Gastroesophageal sphincter (tissue), 4 donors: ENCODE measurements at places on chromosomes 1 and 21. TPM values are rescaled to one million over a fixed set of nuclear protein-coding genes. Genes with fewer than 3 reads are reported as not detected.

DNA sequence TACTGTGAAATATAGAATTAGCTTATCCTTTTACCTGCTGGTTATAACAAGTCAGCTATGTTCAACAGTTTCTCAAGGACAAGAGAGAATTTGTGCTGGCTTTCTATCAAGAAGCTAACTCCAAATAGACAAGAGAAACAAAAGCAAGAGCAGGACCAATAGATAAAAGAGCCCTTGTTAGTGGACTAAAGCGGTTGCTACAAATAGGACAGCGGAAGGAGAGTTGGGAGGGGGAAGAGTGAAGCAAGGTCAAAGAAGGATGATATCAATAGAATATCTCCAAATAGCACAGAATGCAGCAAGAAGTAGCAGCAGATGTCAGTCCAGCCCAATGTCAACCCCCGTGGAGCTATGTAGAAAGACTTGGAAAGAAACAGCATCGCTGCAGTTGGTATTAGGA is 53.0 kb upstream of the AKT3 start:
- no peak for ATAC-seq

The KCND3 gene
- total RNA-seq, result 58.7 TPM

The AMPD1 gene
- not detected for total RNA-seq

GRCh38 chr1:36703526-36704208 is 221.0 kb upstream of the CSF3R start:
- peak; percentile 66 for ATAC-seq

DNA sequence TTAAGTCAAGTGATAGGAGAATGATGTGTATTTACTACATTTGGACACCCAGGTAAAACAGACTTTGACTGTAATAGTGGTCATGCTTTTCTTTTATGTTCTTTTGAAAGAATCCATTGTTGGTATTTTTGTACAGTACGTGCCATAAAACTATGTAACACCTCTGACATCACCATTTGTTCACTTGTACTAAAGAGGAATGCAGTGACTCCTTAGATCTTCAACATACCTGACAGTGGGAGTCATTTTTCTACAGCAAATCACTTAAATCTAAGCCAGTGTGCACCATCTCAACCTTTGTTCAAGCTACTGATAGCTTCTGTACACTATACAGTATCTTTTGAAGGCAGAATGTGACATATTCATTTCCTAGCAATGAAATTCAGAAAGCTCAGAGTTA is 6.3 kb upstream of the PLD5 start:
- no peak for ATAC-seq

DNA sequence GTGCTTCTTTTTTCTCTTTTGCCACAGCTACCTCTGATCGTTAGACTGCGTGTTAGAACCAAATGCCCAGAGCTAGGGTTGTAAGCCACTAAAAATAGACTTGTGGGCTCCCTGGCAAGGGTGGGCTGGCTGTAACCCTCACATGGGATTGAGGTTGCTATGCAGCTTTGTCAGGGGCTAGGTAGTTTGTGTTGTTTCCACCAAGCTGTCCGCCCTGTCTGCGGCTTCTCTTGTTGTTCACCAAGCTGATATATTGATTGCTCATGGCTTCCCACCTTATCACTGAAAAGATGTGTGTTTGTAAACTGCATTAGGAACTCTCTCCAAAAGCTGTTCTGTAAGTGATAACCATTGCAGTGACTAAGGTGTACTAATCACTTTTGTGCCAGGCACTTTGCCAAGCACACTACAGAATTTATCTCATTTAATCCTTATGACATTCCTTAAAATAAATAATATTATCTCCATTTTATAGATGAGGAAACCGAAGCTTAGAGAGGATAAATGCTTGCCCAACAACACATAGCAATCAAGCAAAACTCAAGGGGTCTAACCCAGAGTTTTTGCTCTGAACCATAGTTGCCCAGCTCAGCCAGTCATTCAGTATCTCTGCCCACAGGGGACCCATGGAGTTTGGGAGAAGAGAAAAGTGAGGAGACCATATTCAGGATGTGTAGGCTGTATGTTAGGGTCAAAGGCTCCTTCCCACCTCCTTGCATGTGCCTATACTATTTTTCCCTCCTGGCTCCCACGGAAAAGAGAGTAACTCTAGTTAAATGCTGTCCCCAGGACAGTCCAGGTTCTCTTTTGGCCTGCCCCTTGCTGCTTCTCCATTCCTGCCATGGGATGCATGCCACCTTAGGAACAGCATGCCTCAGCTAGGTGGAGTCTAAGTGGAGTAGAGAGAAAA is 42.2 kb upstream of the TARBP1 start:
- no peak for ATAC-seq

GRCh38 chr1:155099331-155099730 is 20.7 kb downstream of the EFNA3 start:
- ATAC-seq, result no peak

The FLG2 gene
- total RNA-seq, result not detected

GRCh38 chr21:31084689-31085088 is 46.4 kb upstream of the KRTAP19-8 start:
- no peak for ATAC-seq

The SERPINC1 gene
- total RNA-seq, result not detected

DNA sequence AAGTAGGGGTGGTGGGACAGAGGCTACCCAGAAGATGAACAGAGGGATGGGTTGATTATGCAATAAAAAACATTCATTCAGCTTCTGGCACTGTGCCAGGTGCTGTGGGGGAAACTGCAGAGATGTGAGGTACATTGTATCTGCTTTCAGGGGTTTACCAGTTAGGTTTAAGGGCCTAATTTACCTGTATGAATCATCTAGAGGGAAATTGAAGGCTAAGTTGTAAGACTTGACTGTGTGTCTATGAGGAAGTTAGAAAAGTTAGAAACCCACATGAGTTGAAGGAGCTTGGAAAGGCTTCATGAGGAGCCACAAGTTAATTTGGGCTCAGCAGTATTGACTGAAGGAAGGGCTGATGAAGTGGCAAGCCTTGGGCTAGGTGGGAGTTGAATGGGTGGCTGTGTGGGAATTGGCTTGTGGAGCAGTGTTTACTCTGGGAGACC is 36.7 kb upstream of the APOBEC4 start:
- ATAC-seq, result no peak
